ENCODE measurements at places on chromosomes 11 and 22.

DNA sequence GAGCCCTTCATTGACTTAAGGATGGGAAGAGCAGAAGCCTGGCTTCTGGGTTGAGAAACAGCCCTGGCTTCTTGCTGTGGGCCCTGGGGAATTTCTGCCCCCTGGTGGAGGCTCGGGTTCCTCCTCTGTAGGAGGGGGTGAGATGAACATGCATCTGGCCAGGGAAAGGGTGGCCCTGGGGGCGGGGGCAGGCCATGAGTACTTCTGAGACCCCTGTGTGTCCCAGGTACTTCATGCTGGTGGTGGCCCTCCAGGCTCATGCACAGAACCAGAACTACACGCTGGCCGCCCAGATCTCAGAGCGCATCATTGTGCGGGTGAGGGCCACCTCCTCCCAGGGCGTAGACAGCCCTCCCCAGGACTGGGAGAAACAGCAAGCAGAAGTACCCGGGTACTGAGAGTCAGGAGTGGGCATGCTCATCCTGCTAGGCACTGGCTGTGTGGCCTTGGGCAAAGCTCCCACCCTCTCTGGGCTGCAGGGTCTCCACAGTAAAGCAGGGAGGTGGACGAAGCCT, 15.8 kb downstream of the TMEM258 start:
- H3K4me3 ChIP-seq: no peak overlapping the region
- no peaks in the 10 kb centered on the region for H3K4me1 ChIP-seq
- H3K36me3 ChIP-seq: no peaks in the 10 kb centered on the region
- H3K27ac ChIP-seq: no peak overlapping the region
- no peaks in the 10 kb centered on the region for H3K27me3 ChIP-seq

DNA sequence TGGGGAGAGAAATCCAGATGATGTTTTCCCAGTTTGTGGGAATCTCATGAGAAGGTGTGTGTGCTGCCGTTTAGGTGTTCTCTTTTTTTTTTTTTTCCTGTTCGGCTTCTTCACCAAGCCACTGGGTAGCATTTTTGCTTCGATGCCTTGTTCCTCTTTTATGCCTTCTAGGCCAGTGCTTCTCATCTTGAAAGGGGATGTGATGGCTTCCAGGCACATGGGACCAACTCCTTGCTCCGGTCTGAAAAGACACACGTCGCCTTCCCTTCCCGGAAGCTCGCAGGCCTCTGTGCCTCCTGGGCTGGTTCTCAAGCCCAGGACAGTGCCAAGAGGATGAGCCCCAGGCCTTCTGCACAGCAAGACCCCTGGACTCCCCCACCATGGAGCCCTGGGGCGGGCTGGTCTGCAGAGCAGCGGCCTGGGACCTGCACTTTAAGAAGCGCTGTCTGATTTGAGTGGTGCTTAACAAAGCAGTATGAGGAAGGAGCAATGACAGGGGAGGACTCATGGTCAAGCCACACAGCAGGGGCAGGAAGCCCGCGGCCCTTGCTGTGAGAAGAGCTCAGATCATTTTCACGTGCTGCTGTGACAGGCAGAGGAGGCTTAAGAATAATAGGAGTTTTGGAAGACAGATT, 158.8 kb downstream of the MPPED1 start:
- H3K27ac ChIP-seq: no peak overlapping the region
- no peak overlapping the region for H3K4me3 ChIP-seq
- H3K27me3 ChIP-seq: no peaks in the 10 kb centered on the region
- no peaks in the 10 kb centered on the region for H3K36me3 ChIP-seq
- no peaks in the 10 kb centered on the region for H3K4me1 ChIP-seq

DNA sequence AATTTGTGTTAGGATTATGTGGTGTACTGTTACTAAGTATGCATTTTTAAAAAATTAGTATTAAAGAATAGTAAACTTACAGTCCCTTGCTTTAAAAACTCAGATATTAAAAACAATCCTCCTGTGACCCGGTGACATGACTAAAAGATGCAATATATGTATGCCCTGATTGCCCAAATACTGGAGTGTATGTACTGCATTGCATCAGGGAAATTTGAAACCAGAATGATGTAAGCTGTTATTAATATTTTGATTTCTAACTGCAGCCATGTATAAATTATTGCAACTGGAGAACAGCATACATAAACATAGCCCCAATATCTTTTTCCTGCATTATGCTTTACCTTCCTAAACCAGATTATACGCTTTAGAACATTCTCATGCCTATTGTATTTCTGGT, 3.7 kb upstream of the HSPA8 start:
- H3K27me3 ChIP-seq: no peaks in the 10 kb centered on the region
- DNase-seq: no peak
- peaks cover 34% of the 10 kb centered on the region for H3K4me1 ChIP-seq
- H3K4me3 ChIP-seq: no peak overlapping the region
- peak overlapping the region; percentile 99 for H3K27ac ChIP-seq

DNA sequence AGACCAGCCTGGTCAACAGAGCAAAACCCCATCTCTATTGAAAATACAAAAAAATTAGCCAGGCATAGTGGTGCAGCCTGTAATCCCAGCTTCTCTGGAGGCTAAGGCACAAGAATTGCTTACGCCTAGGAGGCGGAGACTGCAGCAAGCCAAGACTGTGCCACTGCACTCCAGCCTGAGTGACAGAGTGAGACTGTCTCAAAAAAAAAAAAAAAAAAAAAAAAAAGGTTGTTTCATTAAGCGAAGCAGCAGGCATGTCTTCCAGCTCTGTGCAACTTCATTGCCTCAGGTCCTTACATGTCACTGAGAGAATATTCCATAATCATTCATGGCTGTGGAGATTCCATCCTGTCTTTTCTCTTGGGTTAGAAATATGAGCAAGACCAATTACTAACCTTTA, 16.9 kb downstream of the GAB2 start:
- no peak for DNase-seq
- H3K36me3 ChIP-seq: peaks cover 3% of the 10 kb centered on the region
- no peak overlapping the region for H3K4me3 ChIP-seq
- H3K27ac ChIP-seq: no peak overlapping the region
- no peaks in the 10 kb centered on the region for H3K27me3 ChIP-seq

DNA sequence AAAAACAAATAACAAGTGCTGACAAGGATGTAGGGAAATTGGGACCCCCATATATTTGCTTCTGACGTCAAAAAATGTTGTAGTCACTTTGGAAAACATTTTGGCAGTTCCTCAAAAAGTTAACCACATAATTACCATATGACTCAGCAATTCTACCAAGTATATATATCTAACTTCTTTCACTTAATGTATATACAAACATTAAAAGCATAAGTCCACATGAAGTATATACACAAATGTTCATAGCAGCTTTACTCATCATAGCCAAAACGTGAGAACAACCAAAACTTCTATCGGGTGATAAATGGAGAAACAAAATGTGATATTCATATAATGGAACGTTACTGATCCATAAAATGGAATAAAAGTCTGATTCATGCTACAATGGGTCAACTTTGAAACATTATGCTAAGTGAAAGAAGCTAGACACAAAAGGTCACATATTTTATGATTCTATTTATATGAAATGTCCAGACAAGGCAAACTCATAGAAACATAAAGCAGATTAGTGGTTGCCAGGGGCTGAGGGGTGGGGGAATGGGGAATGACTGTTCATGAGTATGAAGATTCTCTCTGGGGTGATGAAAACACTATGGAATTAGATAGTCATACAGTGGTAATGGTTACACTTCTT, 48.7 kb upstream of the TEAD1 start:
- H3K4me3 ChIP-seq: no peak overlapping the region
- H3K4me1 ChIP-seq: no peaks in the 10 kb centered on the region
- H3K27ac ChIP-seq: no peak overlapping the region
- H3K27me3 ChIP-seq: no peaks in the 10 kb centered on the region
- no peak for DNase-seq
- H3K36me3 ChIP-seq: no peaks in the 10 kb centered on the region

DNA sequence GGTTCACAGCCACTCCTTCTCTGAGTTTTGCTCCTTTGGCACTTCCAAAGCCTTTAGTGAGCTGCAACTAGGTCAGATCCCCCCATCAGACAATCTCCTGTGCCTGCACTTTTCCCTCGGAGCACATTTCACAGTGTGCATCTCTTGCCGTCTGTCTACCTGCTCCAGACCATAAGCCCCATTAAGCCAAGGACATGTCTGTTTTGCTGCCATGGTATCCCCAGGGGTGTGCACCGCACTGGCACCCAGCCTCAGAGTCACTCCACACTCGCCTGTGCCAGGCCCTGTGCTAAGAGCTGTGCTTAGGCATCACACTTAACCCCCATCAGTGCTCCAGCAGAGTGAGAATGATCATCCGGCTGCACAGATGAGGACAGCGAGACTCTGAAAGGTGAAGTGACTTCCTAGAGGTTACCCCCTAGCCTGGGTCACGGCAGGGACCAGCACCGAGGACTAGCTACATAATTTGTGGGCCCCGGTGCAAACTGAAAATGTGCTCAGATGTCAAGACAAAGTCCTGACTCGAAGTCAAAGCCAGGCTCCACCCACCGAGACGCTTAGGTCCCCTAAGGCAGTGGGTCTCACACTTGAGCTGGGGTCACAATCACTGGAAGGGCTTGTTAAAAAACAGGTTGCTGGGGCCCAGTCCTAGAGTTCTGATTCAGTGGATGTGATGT, 33.9 kb downstream of the ARRB1 start:
- H3K4me1 ChIP-seq: peaks cover 22% of the 10 kb centered on the region
- H3K4me3 ChIP-seq: no peak overlapping the region
- H3K27me3 ChIP-seq: no peaks in the 10 kb centered on the region
- no peak overlapping the region for H3K27ac ChIP-seq
- DNase-seq: no peak
- no peaks in the 10 kb centered on the region for H3K36me3 ChIP-seq

DNA sequence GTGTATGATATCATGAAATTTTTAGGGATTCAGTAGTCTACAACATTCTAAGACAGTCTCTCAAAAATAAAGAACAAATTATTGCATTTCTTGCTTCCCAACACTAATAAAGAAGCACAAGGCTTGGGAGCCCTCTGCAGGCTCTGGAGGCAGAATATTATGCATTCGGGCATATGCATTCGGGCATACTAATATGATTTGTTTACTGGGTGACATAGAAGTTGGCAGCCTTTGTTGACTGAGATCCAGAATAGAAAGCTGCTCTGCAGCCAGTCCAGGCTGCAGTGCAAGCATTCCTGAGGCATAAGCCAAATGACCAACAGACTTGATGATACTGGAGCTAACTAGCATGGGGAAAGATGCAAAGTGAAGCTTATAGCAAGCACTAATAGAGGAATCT, 945.5 kb downstream of the OPCML start:
- DNase-seq: no peak
- H3K36me3 ChIP-seq: no peaks in the 10 kb centered on the region
- H3K4me3 ChIP-seq: no peak overlapping the region
- no peaks in the 10 kb centered on the region for H3K4me1 ChIP-seq
- no peak overlapping the region for H3K27ac ChIP-seq

- H3K27ac ChIP-seq: peak overlapping the region; percentile 96
- peak overlapping the region; percentile 79 for H3K4me3 ChIP-seq
- DNase-seq: no peak
- H3K36me3 ChIP-seq: no peaks in the 10 kb centered on the region
- no peaks in the 10 kb centered on the region for H3K27me3 ChIP-seq
Measured at GRCh38 chr22:50581950-50582492, 628 bp downstream of the CHKB start.

DNA sequence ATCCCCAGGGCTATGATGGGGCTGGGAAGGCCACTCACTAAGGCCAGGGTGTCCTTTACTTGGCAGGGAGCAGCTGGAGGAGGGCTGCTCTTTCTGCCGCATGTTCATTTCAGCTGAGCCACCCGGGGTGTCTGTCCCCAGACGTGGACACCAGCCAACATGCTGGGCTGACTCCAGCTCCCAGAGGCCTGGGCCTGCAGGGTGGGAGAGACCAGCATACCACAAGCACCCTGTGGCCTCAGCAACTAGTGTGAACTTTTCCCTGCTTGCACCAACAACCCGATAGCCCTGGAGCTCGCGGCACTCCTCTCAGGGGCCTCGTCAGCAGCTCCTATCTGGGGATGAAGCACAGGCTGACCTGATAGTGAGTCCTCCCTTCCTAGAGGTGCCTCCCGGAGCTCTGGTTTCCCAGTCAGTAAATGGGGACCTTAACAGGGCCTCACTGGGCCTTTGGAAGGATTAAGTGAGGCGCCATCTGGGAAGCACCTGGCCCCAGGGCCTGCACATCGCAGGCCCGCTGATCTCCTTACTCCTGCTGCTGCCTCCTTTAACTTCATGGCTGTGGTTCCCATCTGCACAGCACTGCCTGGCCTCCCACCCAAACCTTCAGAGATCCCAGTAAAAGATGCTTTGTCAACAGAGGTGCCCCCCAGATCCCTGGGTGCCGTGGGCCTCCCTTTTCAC, 83.4 kb downstream of the GALNT18 start:
- no peaks in the 10 kb centered on the region for H3K27me3 ChIP-seq
- no peaks in the 10 kb centered on the region for H3K36me3 ChIP-seq

DNA sequence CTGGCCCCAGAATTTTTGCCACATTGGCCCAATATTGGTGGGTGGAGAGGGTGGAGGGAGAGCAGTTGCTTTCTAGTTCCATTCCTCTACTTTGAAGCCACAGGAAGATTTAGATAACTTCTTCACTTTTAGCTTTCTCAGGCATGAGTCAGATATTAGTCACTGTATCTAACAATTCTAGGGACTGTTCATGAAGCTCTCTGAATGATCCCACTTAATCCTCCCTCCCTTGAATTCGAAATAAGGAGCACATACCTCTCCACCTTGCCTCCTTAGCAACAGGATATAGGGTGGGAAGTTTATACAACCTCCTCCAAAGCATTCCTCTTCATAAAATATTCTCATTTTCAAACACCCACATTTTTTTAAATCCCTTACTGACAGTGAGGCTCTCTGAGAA, 13.5 kb downstream of the FSHB start:
- H3K27ac ChIP-seq: no peak overlapping the region
- no peaks in the 10 kb centered on the region for H3K36me3 ChIP-seq
- H3K27me3 ChIP-seq: no peaks in the 10 kb centered on the region

DNA sequence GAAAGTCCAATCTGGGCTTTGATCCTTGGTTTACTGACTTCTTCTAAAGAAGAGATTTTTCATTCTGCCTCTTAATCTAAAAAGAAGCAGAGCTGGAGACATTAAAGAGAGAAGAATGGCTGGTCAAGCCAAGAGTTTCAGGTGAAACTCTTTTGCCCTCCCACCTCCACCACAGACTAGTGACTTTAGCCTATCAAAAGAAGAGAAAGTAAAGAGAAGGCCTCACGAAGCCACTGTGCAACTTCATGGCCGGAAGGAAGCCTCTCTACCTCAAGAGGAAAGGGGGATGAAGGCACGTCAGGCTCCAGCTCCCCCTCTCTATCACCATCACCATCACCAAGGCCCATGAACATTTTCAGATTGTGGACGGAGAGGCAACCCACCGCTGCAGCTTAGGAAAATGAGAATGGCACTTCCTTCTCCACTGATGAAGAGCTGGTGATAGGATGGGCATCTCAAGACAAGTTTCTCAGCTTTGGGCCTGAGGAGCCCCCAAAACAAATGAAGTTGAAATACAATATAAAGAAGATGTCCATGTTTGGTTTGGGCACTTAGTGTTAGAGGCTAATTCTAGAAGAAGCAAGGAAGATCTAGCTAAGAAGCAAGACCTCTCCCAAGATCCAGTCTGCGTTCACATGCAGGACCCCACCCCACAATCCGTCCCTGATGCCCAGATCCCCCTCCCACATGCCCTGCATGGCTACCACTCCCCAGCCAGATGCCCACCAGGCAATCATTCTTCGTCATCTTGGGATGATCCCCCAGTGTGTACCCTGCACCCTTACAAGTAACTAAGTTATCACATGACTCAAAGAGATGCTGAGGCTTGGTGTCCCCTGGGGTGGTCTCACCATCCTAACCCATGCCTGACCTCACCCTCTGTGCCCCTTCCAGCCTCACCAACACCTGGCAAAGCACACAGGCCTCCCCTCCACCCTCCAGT, 52.6 kb downstream of the IGSF9B start:
- no peaks in the 10 kb centered on the region for H3K27me3 ChIP-seq
- no peaks in the 10 kb centered on the region for H3K36me3 ChIP-seq
- no peak overlapping the region for H3K27ac ChIP-seq
- no peak overlapping the region for H3K4me3 ChIP-seq

Measured in gastrocnemius medialis (tissue), 4 donors.